ENCODE measurements at places on chromosomes 1 and 21.

- no peak for DNase-seq
These were observed 19.9 kb downstream of the FAM89A start for GRCh38 chr1:231020139-231020601.

GRCh38 chr1:204322339-204322868 is 37.3 kb downstream of the PLEKHA6 start:
- no peak for DNase-seq

DNA sequence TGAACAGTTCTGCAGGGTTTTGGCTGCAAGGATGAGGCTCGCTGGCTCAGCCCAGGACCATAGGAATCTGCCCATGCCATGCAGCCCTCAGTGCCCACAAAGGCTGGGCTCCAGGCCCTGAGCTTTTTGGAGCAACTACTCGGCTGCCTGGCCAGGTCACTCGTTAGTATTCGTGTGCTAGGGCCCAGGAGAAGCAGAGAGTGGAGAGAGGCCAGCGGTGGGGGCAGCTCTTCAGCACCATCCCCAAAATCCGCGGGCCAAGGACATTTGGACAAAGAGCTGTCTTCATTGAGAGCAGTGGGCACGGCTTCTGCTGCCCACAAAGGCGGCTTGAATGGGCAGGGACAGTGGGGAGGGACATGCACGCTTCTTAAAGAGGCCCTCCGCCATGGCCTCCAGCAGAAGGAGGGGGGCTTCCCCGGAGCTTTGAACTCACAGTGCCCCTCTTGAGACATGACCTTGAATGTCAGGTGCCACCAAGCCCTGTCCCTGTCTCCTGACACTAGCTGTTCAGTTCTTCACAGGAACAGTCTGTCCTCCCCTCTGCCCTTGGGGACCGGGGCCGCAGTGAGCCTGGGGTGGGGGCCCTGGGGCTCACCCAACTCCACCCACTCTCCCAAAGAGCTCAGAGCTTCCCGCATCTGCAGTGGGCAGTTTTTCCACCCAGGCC is 106.1 kb upstream of the ARHGEF16 start:
- no peak for DNase-seq

DNA sequence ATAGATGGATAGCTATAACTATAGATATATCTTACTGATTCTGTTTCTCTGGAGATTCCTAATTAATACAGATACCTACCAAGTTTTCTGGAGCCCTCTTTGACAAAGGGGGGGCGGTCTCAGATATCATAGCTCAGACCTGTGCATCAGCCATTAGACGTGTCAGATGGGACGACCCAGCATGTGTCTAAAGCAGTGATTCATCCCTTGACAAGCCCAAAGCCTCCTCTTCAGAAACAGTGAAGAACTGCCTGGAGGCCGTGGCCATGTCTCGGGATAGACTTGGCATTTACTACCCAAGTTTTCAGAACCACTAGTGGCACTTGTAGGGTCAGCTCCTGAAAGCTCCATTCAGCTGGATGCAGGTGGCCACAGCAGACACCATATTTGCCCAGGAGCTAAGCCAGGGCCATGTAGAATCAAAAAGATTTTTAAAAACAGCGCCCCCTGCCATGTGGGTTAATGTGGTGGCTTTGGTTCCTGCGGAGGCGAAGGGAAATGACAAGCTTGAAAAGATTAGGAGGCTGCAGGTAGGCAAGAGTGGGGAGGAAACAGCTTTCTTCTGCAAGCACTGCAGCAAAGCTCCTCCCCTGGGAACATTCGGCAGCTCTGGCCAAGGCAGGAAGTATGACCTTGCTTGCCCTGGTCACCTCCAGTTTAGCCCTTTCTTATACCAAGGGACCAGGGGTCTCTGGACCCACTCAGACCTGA is 82.2 kb downstream of the FBXO2 start:
- no peak for DNase-seq

GRCh38 chr21:24759348-24760075 is 847.8 kb downstream of the MRPL39 start:
- no peak for DNase-seq

GRCh38 chr1:38076038-38076437 is 29.4 kb upstream of the POU3F1 start:
- DNase-seq: no peak

GRCh38 chr1:4161366-4162006 is 261.4 kb upstream of the C1orf174 start:
- DNase-seq: no peak

- no peak for DNase-seq
These were observed 10.6 kb downstream of the METTL18 start for GRCh38 chr1:169784102-169784501.

DNA sequence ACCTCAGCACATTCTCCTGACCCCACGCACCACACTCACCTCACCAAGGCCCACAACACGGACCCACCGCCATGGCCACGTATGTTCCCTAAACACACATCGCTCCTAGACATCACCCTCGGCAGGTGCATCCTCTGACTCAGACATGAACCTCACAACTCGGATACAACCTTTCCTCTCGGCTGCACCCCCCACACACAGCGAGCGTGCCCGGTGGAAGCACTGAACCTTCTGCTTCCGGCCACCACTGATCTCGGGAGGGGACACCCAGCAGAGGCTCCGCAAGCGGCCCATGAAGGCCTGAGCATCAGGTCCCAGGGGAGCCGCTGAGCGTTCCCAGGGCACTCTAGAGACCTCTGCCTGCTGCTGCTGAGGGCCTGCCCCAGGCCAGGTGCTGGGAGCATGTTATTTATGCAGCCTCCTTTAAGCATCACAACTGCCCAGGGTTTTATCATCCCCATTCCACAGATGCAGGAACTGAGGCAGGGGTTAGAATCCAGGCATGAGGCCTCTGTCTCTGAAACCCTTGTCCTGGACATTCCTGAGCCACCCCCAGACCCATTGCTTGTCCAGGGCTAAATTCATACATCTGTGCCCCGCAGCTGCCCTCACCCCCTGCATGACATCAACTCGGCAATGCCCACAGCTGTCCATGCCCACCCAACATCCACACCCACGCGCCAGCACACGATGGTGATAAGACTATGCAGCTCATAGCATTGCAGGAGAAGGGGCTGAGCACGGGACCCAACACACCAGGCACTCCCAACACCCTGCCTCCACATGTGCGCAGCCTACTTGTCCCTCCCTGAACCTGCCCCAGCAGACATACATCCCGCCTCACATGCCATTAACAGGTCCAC is 27.0 kb downstream of the SDC3 start:
- DNase-seq: no peak

- DNase-seq: no peak
These were observed 293.9 kb upstream of the PROX1 start for GRCh38 chr1:213693864-213694263.

DNA sequence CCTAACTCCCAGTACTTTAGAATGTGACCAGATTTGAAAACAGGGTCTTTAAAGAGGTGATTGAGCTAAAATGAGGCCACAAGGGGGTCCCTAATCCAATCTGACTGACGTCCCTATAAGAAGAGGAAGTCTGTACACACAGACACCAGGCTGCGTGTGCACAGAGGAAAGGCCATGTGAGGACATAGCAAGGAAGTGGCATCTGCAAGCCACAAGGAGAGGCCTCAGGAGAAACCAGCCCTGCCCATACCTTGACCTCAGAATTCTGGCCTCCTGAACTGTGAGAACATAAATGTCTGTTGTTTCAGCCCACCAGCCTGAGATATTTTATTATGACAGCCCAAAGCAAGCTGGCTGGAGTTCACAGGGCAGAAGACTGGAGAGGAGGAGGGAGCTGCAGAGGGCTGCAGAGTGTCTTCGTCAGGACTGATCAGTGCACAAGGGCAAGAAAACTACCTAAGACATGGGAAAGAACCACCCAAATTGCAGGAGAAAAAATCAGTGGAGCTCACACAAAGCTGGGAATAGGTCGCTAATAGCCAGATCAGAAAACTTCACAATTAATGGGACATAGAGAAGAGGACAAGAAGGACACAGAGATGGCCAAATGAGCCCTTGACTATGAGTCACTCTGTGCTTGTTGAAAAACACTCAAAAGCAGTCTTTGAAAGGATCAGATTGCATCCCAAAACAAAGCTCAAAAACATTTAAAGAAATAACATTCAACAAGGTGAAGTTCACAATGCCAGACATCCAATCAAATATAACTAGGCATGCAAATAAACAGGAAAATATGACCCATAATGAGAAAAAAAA is 14.1 kb upstream of the WNT9A start:
- DNase-seq: no peak

- DNase-seq: peak; percentile 15
These were observed 5.5 kb upstream of the PRKCZ start for GRCh38 chr1:2044510-2045319.

GRCh38 chr21:31753949-31754707 is 22.2 kb upstream of the SCAF4 start:
- DNase-seq: no peak

- no peak for DNase-seq
These were observed 3.5 kb upstream of the PLXNA2 start for GRCh38 chr1:208247696-208248095.

DNA sequence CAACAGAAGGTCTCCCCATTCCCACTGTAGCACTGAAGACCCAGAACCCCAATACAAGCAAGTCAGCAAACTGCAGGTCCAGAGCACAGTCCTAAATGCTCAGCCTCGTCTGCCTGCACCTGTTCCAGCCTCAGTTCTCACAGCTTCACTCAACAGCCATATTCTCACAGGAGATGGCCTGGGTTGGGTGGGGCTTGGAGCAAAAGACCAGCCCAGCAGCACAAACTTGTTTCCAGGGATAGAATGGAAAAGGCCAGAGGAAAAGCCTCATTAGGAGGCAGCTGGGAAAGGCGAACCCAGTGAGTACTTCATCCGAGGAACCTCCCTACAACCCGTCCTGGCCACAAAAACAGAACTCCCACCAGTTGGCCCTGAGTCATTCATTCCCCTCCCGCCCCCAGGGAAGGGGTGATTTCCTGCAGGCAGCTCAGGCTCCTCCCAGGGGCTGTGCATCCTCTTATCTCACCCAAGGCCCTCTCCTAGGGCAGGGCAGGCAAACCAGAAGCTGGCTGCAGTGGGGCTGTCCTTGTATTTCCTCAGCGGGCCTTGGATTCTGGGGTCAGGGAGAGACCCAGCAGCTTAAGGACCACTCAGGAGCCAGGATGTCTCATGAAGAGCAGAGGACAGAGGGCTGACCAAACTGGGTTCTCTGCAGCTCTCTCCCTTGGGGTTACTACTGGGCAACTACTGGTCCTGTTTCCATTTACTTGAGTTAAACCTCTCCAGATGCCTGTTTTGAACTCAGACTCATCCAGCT is 7.4 kb upstream of the MPL start:
- DNase-seq: no peak

DNA sequence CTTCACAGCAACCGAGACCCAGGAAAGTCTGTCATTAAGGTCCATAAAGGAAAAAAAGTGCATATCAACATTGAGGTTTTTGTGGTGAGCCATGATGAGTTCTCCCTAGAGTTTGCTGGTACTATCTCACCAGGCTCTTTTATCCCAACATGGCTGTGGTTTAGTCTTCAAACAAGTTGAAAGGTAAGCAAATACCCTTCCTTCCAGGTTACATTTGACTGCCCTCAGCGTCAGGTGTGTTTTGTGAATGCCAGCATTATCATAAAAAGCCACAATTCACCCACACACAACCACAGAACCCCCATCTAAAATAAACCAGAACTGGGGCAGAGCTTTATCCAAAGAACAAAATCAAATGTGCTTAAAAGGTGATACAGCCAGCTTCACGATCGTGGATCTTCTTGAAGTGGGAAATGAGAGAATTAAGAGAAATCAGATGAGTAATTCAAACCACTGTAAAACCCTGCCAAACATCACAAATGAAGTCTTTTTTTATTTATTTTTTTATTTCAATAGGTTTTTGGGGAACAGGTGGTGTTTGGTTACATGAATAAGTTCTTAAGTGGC is 64.7 kb downstream of the SETD4 start:
- peak; percentile 32 for DNase-seq

DNA sequence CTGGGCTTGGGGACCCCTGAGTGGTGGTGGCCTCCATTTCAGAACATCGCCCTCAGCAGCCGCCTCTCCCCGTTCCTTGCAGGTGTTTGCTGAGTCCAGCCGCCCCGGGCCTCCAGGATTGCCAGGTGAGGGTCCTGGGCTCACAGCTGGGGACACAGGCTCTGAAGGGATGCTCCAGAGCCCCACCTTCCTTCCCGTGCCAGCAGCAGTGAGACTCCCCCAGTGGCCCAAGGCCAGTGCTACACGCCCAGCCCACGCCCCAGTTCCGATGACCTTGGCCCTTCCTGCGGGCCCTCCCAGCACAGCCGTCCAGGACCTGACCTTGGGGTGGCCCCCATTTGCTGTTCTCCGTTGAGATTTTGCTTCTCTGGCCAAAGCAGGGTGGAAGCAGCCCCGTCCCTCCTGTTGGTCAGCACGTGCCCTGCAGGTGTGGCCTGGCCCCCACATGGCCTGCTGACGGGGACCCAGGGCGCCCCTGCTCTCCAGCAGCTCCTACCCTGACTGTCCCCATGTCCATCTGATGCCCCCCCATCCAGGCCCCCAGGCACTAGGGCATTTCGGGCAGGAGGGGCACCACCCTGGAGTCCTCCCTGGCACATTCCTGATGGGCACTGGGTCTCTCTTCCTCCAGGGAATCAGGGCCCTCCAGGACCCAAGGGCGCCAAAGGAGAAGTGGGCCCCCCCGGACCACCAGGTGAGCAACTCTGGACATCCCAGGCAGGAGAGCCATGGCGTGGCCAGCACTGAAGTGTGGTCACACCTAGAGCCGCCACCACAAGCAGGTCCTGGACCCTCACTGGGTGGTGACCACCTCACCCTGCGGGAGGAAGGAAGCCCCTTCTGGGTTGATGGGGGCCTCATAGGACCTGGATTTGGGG is 45.0 kb downstream of the SLC19A1 start:
- no peak for DNase-seq

DNA sequence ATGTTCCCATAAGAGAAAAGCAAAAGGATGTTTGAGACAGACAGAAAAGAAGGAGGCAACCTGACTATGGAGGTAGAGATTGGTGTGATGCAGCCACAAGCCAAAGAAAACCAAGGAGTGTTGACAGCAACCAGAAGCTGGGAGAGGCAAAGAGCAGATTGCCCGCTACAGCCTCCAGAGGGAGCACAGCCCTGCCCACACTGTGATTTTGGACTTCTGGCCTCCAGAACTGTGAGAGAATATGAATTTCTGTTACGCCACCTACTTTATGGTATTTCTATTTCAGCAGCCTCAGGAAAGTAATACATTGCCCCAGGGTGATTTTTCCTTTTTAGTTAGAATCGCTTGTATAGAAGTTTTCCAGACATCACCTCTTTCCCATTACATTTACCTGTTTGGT is 28.4 kb downstream of the SLAMF6 start:
- no peak for DNase-seq

- no peak for DNase-seq
These were observed 12.6 kb downstream of the PYCR2 start for GRCh38 chr1:225911191-225912130.
